Sigmoid colon (tissue), 7 donors: ENCODE measurements at places on chromosomes 6 and 20. TPM values are rescaled to one million over a fixed set of nuclear protein-coding genes. Genes with fewer than 3 reads are reported as not detected.

Gene HEY2
- 2.5 TPM for total RNA-seq

- DNase-seq = no peak
Measured at GRCh38 chr6:11975353-11975977, 36.6 kb upstream of the HIVEP1 start.

DNA sequence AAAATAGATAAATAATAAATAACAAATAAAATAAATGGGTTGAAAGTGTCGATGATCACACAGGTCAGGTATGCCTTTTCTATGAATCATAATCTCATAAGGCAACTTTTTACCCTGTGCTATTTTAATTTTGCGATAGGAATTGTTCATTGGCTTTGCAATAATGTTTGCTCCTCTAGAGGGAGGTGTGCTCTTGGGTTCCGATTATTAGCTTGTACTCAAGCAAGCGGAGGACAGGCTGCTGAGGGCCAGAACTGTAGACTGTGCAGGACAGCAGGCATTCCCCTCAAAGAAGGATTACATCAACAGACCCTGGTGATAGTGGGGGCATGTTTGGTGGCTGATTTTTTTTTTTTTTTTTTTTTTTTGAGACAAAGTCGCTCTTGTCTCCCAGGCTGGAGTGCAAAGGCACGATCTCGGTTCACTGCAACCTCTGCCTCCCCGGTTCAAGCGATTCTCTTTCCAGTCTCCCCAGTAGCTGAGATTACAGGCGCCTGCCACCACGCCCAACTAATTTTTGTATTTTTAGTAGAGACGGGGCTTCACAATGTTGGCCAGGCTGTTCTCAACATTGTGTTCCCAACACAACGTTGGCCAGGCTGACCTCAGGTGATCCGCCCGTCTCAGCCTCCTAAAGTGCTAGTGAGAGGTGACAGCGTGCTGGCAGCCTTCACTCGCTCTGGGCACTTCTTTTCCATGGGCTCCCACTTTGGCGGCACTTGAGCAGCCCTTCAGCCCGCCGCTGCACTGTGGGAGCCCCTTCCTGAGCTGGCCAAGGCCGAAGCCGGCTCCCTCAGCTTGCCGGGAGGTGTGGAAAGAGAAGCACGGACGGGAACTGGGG, 35.6 kb downstream of the RIOK1 start:
- DNase-seq = no peak

DNA sequence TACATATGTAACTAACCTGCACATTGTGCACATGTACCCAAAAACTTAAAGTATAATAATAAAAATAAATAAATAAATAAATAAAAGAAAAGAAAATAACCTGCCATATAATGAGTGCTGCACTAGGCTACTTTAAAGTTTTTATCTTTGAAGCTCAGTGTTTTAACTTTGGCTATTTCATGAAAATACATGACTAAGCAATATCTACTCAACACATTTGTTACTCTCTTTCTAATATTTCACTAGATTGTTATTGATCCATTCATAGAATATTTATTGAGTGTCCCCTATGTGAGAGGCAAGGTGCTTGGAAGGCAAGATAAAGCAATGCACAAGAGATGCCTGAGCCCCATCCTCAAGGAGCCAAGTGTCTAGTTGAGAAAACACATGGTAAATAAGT, 221.7 kb downstream of the SLC35F1 start:
- no peak for DNase-seq
